Astrocyte of the spinal cord (primary cell): ENCODE measurements at places on chromosomes 1 and 21.

GRCh38 chr1:1304331-1305299 lies 3.1 kb downstream of the ACAP3 start:
- DNase-seq = peak; percentile 67

DNA sequence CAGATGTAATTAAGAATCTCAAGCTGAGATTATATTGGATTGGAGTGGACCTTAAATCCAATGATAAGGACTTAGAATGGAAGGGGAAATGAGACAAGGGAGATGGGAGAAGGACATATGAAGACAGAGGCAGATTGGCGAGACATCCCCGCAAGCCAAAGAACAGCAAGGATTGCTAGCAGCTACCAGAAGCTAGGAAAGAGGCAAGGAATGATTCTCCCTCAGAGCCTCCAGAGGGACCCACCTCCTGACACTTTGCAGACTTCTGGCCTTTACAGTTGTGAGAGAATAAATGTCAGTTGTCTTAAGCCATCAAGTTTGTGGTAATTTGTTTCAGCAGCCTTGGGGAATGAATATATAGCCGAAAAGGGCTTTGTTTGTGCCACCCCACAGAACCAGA lies 20.7 kb downstream of the METTL13 start:
- no peak for DNase-seq

DNA sequence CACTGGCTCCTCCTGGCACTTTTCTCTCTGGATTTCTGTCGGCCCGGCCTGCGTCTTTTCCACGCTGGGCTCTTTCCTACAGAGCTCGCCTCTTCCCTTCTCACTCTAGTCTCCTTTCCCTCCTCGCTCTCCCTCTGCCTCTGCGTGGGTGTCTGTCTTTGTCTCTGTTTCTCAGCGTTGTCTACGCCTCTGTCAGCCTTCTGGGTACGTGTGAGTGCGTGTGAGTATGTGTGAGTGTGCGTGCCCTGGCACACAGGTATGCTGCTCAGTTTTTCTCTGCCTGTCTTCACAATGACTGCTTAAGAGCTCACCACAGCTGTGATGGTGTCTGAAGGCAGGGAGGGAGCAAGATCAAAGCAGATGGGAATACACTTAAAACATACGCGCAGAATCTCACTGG lies 77.7 kb downstream of the KIRREL1 start:
- DNase-seq = peak; percentile 15

- DNase-seq = no peak
Measured at GRCh38 chr1:246569248-246570238, 3.3 kb downstream of the CNST start.

GRCh38 chr1:82894635-82895034 lies 1093.9 kb downstream of the ADGRL2 start:
- no peak for DNase-seq

- no peak for DNase-seq
Measured at GRCh38 chr1:66400660-66401059, 133.3 kb upstream of the SGIP1 start.

GRCh38 chr1:154520333-154520732 lies 18.1 kb upstream of the SHE start:
- DNase-seq = no peak

GRCh38 chr21:17673261-17674020 lies 60.7 kb upstream of the BTG3 start:
- DNase-seq = no peak

- no peak for DNase-seq
Measured at GRCh38 chr1:2328676-2329455, 62.5 kb downstream of the MORN1 start.

DNA sequence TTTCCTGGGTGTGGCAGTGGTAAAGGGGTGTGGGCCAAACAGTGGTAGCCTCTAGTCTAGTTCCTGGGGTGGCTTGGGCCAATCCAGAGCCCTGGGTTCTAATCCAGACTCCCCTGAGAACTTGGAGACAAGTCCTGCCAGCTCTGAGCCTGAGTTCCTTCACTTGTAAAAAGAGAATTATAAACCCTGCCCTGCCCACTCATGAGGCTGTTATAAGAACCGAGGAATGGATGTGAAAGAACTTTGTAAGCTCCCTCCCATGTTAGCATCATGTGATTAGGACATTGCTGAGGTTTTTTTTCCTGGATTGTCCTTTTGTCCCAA lies 131.0 kb downstream of the RRAGC start:
- DNase-seq = no peak

DNA sequence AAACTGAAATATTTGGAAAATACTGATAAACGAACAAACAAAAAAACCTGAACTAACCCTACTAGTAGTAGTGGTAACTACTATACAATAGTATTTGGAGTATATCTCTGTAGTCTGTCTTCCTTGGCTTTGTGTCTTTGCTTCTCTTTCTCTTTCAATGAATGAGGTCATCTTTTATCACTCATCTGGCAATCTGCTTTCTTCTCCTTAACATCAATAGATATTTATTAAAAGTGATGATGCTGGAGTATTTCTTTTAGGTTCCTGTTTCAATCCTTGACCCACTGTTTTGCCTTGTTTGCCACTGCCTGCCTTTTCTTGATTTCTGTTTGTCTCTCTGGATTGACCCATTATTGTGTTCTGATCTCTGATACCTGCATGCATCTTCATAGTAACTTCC lies 71.5 kb downstream of the ROR1 start:
- DNase-seq = no peak

DNA sequence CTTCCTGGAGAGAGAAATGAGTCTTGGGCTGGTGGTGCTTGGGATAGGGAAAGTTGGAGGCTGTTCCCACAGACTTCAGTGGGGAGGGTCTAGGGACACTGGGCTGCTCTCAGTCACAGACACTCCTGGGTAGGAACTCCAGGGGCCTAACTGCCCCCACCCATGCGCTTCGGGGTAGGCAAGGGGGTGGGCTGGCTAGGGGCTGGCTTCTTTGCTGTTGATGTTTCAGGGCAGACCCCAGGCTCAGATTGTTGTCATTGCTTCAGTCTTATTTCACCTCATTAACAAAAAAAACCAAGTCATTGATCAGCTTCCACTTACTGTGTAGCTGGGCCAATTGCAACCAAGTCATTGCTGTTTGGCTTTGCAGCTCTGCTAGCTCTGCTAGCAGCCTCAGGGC lies 160.1 kb upstream of the CSF3R start:
- no peak for DNase-seq

GRCh38 chr1:154557248-154557938 lies 1.1 kb downstream of the UBE2Q1 start:
- DNase-seq = no peak

DNA sequence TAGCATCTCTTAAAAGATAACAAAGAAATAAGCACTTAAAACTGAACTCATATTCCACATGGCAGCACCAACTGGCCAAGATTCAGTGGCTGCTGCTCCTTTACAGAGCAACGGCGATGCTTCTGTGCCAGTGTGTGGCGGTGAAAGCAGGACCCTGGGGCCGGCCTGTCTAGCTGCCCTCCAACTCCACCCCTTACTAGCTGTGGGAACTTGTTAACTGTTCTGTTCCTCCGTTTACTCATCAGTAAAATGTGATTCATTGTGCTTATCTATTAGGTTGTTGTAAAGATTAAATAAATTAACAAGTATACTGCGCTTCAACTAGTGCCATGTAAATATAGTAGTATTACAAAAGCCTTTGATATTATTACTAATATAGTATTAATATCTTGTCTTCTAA lies 133.2 kb downstream of the GDAP2 start:
- DNase-seq = no peak

DNA sequence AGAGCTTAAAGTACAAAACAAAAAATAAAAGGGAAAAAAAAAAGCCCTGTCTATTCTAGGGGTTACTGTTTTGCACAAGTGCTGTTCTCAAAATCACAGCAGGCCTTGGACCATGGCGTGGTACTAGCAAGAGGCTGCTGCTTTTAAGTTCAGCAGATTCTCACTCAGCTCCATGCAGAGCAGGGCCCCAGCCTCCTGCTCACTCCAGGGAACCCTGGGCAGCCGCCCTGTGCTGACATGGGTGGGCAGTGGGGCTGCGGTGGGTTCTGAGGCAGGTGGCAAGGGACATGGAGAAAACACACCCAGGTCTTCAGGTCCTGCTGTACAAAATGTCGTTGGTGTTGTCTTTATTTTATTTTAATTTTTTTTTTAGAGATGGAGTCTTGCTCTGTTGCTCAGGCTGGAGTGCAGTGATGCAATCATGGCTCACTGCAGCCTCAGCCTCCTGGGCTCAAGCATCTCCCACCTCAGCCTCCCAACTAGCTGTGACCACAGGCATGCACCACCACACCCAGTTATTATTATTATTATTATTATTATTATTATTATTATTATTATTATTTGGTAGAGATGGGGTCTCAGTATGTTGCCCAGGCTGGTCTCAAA lies 170.9 kb downstream of the DYRK1A start:
- no peak for DNase-seq

DNA sequence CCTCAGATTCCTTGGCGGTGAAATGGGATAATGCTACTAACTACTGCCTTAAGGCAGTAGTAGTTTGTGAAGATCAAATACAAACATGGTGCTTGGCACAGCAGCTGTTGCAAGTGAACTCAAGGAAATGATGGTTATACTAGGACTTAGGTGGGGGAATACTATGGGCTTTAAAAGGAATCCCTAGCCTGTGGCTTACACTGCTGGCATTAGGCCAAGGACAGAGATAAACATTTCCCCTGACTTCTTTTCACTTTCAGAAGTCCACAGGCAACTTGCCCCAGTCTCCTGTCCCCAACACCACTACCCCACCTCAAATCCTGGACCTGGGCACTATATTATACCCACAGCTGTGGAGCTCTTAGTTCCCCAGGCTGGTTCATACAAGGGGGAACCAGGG lies 13.1 kb upstream of the VAMP4 start:
- no peak for DNase-seq

- DNase-seq = peak; percentile 90
Measured at GRCh38 chr1:151457911-151458801, 1.1 kb downstream of the POGZ start.

DNA sequence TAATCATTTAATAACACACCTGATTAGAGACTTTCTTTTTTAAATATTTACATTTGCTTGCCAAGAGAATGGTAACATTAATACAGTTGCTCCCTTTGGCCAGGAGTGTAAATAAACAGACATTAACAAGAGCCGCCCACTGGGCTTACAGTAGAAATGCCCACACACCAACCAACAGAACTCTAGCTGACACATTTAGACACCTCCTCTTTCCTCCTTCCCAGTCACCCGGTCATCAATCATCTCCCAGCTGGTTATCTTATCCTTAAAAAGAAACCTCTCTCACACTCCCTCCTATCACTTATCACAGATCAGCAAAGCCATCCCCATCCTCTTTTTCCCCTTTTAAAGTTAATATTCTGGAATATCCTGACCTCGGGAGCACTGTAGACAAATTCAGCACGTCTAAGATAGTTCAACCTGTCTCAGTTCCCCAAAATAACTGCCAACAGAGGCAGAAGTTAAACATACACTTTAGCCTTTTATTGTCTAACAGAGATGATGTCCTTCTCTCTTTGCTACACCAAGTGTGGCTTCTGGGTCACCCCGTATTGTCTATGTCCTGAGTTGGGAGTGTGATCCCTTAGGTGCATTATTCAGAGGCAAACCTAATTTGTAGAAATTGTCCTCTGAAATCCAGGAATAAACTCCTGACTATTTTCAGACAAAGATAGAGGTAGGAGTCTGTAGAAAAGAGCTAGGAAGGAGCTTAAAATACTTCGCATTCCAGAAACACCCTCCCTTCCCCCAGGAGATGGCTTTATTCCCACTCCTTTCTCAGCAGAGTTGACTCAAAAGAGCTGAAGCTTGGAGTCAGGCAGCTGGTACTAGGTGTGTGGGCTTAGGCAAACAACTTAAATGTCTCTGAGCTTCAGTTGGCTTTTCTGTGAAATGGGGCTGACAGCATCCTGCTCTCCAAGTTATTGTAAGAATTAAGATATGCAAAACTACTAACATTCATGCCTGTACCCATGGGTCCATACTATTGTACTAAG lies 8.8 kb downstream of the MYCL start:
- DNase-seq = peak; percentile 78

DNA sequence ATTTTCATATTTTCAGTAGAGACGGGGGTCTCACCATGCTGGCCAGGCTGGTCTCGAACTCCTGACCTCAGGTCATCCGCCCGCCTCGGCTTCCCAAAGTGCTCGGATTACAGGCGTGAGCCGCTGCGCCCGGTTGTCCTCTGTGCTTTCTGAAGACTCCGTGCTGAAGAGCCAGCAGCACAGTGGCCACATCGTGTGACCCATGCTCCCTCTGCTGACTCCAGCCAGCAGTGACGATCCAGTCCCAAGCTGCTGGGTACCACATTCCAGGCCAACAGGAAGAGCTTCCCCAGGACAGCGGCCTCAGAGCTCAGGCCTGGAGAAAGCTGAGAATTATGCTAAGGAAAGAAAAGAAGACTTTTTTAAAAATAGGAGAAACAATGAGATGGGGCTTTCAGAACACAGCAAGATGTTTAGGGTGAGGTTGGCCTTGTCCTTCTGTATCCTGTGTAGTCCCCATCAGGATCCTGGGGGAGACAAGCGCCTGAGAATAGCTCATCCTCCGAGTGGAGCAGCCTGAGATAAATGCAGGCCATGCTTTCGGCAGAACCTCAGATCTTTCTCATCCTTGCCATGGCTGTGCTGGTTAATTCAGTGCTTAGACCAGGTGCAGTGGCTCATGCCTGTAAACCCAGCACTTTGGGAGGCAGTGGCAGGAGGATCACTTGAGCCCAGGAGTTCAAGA lies 207.1 kb downstream of the SLC35F3 start:
- DNase-seq = peak; percentile 20

DNA sequence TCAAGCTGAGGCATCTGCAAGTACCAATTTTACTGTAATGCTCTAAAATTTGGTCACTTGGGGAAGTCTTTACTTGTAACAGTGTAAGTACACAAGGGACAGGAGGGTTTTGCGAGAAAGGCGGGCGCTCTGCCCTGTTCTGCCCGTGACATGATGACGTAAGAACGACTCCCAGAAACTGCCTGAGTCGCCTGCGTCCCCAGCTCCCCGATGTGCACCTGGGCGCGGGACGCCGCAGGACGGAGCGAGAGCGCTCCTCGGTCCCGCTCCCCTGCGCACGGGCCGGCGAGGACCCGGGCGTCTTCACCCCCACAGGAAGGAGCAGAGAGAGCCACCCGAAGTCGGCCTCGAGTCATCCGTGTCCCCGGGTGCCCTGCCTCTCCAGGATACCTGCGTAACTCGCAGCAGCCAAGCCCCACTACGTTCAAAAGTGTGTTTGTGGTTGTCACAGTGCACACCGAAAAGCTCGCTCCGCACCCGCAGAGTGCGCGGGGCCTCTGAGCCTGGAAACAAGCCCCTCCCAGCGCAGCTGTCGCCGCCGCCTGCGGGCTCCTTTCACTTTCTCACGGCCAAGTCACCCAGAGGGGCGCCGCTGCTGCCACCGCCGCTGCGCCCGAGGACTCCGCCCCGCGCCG lies 3.3 kb upstream of the ZBTB18 start:
- DNase-seq = peak; percentile 55

GRCh38 chr21:15743593-15743992 lies 13.8 kb downstream of the USP25 start:
- no peak for DNase-seq
